ENCODE measurements at places on chromosomes 4 and X.
A peak's percentile ranks its signal among the peaks of the same experiment; 100 is the strongest.

DNA sequence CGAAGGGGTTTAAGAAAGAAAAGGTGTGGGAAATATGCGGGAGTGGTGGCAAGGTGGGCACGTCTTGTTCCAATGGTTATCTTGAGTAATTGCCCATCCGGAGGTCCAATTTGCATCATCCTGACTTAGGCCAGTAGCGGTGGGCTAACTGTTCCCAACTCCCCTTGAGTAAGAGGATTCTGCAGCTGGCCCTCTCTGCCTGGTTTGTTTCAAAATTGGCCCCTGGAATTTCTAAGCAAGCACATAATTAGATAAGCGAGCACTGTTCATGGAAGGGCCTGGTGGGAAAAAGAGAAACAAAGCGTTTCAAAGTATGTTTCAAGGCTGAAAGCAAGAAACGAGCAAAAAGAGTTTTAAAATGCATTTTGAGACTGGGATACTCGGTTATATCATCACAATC is 198.2 kb downstream of the CEP135 start:
- no peak for DNase-seq

GRCh38 chr4:128635141-128635954 is 174.2 kb upstream of the JADE1 start:
- no peak for DNase-seq

- no peak for DNase-seq
These were observed 112.4 kb upstream of the EDA2R start for GRCh38 chrX:66751136-66751782.

DNA sequence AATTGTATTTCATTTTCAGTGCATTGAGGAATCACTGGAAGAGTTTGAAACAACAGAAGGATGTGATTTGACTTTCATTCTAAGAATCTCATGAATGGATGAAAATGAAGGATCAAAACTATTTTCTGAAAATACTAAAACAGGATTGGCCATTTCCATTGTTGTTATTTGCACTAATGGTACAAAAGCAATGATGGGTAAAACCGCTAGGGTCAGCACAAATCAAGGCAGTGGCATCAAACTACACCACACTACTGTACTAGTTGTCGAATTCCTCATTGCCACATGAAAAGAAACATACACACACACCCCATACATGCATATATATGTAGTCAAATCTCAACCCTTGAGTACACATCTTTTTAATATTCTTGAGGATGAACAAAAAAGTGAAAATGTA is 24.7 kb upstream of the CENPVL3 start:
- no peak for DNase-seq

- DNase-seq, result no peak
These were observed 201.4 kb upstream of the PSAPL1 start for GRCh38 chr4:7636240-7636508.

DNA sequence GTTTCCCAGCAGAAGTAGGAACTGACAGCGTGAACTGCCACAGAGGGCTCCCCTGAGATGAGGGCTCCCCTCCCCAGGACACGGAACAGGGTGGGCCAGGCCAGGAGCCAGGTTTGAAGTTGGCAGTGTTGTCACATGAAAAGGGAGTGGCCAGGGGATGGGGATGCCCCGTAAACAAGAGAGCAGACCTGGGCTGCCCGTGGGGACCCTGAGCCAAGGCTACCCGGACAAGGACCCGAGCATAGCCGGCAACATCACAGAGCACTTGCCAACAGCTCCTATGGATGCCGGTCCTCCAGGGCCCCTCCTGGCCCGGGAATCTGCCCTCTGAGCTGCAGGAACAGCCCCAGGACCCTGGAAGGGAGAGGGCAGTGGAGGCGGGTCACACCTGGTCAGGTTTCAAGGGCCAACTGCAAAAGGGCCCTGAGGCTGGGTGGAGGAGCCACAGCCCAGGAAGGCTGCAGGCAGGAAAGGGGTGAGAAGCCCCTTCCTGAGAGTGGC is 102.1 kb downstream of the CPZ start:
- DNase-seq, result no peak

GRCh38 chrX:13212191-13212651 is 107.6 kb downstream of the ATXN3L start:
- no peak for DNase-seq

- no peak for DNase-seq
These were observed 18.9 kb downstream of the ADD1 start for GRCh38 chr4:2862528-2862927.

- no peak for DNase-seq
These were observed 26.4 kb upstream of the TMSB4X start for GRCh38 chrX:12948495-12948894.

DNA sequence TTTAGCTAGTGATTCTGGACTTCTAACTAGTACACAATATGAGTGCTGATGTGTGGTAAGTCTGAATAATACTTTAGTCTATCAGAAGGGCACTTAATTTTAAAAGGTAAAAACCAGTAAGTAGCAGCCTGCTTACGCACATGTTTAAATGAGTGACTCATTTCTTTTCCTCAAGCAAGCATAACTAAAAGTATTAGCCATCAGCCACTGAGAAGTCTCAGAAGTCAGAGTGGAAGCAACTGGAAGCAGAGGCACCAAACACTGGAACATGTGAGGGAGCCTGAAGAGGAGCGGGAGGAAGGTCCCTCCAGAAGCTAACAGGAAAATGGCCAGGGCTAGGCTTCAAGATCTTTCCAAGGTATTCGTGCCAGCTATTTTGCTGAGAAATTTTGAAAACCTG is 257.7 kb downstream of the RAPGEF2 start:
- no peak for DNase-seq

DNA sequence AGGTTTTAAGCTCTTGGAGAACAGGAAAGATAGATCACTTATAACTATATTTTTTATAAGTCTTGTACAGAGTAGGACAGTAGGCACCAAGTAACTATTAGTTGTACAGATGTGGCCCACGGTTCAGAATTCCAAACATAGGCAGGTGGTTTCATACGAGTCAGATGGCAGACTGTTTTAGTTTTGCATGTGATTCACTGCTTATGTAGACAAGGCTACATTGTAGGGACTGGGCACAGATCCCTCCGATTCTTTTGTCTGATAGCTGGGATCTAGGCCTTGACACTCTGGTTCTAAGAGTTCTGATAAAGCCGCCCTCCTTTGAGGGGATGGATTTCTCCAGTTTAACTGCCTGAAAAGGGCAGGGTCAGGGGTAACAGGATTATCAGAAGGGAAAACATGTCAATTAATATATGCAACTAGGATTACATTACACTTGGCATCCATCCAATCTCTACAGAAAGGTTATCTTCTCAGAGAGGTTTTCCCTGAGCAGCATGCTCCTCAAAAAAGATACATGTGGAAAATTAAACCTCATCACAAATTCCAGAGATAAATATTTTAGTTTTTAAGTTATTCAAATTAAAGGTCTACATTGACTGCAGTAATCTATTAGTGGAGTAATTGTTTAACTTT is 87.8 kb downstream of the SPRY1 start:
- no peak for DNase-seq

GRCh38 chr4:106340774-106341173 is 24.4 kb downstream of the AIMP1 start:
- no peak for DNase-seq

- DNase-seq, result no peak
These were observed 64.1 kb downstream of the BEND4 start for GRCh38 chr4:42088386-42088785.

DNA sequence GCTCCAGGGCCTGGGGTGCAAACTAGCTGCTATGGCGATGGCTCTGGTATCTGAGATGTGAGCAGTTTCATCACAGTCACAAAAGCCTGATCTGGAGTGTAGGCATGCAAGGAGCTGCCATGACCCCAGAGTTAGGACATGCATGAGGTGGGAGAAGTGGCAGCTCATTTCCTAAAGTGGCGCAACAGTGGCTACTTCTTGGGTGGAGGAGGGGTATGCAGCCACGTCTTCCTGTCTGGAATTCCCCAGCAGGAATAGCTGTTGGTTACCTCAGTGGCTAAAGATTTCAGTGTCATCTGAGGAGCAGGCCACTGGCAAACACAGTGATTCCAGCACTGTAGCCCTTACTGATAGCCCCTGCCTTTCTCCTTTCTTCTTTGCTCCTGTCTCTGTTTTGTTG is 1382.5 kb downstream of the C4orf33 start:
- DNase-seq, result no peak

DNA sequence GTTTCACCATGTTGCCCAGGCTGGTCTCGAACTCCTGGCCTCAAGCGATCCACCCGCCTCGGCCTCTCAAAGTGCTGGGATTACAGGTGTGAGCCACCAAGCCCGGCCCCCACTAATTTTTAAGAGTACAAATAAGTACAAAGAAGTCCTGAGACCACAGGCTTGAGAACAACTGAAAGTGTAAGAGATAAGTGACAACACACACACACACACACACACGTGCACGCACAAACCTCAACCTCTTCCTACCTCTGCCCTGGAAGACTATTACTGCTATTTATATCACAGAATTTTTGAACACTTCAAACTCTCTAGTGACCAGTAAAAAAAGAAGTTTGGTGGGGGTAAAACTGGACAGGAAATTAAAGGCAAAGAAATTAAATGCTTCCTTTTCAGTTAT is 7.5 kb downstream of the KLHL15 start:
- no peak for DNase-seq

GRCh38 chr4:129113919-129114318 is 18.0 kb downstream of the C4orf33 start:
- no peak for DNase-seq

- no peak for DNase-seq
These were observed 4.4 kb downstream of the WDFY3 start for GRCh38 chr4:84962102-84962501.

DNA sequence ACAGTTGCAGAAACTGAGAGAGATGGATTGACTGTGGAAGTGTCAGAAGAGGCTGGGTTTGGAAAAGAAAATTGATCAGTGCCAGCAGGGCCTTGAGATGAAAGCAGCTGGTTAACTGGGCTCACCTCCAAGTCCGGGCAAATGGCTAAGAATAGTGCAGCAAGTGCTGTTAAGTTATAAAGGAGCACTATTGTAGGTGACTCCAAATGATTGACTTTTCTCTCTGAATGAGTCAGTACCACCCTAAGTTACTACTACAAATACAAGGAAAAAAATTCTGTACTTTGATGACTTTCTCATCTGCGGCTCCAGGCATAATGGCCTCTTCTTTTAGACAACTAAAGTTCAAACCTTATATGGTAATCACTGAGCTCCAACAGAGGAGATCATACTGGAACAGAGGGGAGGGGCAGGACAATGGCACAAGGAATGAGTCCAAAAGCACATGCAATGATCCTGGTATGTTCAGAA is 733.4 kb upstream of the INTU start:
- no peak for DNase-seq

GRCh38 chrX:39418731-39419638 is 617.7 kb downstream of the MID1IP1 start:
- DNase-seq, result no peak

DNA sequence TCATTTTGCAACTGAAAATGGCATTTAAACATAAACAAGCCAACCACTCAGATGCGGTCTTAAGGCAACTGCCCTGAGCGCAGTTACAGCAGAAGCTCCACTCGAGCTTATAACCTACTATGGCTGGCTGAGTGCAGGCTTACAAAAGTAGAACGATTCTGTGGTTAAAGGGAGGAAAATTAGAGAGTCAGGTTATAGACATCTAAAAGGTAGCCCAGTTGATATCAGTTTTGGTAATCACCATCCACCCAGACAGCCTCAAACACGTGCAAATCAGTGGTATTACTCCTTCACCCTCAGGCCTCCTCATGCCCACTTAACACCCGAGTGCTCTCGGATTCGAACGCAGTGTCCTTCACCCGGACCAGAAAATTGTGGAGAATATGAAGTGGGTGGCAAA is 3.1 kb downstream of the LEF1 start:
- no peak for DNase-seq

DNA sequence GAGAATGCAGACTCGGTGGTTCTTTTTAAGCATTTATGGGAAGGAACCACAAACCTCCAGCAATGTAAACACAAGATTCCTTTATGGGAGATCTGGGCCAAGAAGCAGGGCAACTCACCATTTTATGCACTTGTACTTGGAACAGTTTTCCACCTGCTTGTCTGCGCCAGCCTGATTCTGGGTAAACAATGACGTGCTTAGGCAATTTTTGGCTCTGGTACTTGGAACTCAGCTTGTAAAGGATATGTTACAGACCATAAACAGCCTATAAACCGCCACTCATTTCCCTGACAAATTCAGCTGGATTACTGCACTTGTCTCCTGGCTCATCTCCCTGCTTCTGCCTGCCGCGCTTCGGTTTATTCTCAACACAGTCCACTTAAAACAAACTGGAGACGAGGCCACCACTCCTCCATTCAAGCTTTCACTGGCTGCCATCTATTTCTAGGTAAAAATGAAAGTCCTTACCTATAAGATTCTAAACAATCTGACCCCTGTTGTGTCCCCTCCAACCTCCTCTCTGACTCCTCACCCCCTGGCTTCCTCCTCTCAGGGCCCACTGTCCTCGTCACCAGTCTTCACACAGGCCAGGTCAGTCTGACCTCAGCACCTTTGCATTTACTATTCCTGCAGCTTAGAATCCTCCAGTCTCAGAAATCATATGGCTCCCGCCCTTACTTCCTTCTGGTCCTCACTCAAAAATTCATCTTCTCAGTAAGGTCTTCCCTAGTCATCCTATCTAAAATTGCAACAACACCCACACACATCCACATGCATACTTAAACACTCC is 205.9 kb upstream of the GALNT7 start:
- peak; percentile 10 for DNase-seq

DNA sequence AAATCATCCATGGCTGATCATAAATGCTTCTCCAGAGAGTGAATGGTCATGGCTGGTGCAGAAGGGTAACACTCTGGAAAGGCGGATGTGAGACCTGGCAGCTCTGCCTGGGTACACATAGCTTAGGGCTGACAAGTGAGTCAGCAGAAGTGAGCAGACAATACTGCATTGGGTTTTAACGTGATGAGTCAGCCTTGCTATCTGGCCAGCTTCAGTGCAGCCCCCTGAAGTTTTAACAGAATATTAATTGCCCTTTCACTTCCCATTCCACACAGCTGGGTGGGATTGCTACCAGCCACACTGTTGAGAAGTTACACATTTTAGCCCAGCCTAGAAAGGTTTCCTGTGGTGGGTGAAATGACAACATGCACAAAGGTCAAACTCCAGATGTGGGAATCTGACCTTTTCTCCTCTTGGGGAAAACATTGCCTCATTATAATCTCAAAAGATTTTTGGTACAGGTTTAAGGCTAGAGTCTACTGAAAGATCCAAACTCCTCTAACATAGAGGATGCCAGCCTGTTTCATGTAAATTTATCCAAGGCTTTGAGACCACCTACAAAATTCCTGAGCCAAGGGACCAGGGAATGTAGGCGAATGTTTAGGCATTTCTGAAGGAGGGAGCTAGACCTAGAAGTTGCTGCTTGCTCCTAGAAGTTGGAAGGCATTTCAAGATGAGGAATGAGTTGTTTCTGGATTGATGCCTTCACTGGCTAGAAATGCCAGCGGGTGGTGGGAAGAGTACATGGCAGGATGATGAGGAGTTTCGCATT is 230.3 kb upstream of the PGRMC2 start:
- no peak for DNase-seq

DNA sequence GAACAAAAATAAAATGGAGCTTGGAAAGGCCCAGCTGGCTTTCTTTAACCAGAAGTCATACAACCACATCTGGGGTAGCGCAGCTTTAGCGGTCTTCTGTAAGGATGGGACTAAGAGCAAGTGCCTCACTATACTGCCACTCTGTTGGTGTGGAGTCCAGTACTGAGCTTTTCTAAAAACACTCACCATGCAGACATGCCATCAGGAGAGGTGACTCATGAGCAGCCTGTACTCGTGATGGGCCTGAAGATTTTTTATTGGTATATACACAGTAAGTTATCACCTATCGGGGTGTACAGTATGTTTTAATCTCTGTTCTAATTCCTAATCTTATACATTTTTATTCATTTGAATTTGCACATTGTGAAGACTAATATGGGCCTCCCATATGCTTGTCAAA is 9.6 kb downstream of the PPP3CA start:
- DNase-seq, result no peak

Data from NCI-H187 (cell line).